ENCODE measurements at places on chromosomes 7 and 10.

- DNase-seq: no peak
Measured at GRCh38 chr7:92934096-92934495, 97.7 kb upstream of the CDK6 start.

DNA sequence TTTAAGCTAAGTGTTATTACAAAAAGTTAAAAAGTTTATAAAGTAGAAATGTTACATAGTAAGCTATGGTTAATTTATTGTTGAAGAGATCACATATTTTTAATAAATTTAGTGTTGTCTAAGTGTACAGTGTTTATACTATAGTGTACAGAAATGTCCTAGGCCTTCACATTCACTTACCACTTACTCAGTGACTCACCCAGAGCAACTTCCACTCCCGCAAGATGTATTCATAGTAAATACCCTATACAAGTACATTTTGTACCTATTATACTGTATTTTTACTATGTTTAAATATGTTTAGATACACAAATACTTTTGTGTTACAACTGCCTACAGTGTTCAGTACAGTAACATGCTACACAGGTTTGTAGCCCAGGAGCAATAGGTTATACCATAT, 69.2 kb downstream of the DNAJC1 start:
- DNase-seq: no peak

DNA sequence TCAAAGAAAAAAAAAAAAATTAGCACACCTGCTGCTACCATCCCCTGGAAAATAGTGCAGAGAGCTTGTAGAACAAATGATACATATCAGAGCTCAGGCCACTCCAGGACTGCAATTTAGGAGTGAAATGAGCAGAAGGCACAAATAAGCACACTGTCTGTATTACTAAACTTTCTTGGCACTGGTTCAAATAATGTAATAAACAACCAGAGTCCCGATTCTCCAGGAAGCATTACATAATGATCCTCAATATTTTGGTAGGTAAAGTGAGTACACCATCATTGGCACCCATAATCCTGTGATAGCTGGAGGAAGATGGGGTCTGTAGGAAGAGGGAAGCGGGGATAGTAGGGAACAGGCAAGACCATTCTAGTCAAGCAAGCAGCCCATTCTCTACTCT, 74.3 kb downstream of the SVOPL start:
- DNase-seq: no peak

- no peak for DNase-seq
Measured at GRCh38 chr10:35184527-35185171, 58.0 kb downstream of the CREM start.

DNA sequence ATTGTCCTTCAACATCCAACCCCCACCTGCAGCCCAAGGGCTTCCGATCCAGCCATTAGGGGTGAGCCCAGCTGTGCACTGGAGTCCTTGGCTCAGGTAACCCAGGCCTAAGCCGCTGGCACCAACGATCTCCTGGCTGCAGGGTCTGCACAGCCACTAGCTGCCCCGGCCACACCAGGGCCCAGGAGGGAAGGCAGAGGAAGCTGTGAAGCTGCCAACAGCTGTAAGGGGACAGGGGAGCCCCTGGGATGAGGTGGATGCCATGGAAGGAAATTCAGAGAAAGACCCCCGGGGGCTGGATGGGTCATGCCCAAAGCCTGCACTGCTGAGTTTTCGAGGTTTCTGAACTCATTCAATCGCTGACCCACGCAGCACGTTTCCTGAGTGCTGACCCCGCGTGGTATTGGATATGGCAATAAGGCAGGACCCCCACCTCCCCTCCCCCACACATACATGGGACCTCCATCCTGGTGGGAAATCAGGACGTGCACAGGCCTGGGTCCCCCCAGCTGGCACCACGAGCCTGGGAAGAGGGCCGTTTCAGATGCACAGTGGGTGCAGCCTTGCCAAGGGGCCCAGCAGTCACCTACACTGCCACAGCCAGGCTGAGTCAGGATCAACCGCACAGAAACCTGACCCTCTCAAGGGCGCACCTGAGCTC, 170.3 kb downstream of the DIP2C start:
- DNase-seq: no peak

DNA sequence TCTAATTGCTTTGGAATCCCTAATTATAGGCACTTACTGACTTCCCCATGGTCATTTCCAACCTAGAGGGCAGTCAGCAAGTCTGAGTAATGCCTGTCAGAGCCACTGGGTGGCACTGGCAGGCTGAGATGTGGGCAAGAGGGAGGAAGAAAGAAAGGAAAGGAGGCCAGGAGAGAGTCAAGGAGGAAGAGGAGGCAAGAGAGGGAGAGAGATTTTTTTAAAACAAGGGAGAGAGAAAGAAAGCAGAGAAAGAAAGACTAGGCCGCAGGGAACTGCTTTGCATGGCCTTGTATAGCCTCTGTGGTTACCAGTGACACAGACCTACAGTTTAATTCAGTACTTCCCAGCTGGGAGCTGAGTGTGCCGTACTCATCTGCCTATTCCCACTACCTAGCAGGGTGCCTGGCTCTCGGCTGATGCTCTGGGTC, 210.4 kb upstream of the ADO start:
- peak; percentile 51 for DNase-seq

- DNase-seq: no peak
Measured at GRCh38 chr10:16867990-16868389, 50.8 kb upstream of the RSU1 start.

GRCh38 chr10:124917428-124918190, 24.3 kb upstream of the ZRANB1 start:
- peak; percentile 21 for DNase-seq

DNA sequence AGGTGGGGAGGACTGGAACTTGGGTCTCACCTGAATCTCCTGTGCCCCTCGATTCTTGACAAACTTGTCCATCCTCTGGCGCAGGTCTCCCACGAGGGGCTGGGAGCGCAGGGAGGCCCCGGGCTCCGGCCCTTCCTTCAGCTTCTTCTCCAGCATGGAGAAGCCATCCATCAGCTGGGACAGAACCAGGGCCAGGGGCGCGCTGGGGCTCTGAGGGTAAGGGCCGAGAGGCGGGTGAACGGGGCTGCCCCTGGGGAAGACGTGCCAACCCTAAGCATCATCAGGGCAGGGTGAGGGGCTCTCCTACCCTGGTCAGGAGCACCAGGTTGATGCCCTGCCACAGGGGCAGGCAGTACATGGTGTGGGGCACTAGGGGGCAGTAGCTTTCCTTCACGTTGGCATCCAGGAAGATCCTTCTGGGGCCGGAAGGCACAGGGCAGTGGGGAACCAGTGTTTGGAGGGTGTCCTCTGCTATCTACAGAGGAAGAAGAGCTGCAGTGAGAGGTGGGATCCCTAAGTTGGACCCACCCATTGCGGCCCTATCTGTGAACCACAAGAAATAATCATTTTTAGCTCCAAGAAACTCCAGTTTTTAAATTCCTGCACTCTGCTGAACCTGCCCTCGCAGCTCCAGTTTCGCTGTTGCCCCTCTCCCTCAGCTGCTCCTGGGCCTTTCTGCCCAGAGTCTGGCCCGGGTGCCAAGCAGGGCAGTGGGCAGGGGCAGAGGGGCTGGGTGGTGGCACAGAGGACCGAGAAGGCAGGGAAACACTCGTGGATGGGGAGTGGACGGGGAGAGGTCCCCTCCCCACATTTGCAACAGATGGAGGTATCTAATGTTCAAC, 10.8 kb upstream of the PYROXD2 start:
- DNase-seq: no peak

DNA sequence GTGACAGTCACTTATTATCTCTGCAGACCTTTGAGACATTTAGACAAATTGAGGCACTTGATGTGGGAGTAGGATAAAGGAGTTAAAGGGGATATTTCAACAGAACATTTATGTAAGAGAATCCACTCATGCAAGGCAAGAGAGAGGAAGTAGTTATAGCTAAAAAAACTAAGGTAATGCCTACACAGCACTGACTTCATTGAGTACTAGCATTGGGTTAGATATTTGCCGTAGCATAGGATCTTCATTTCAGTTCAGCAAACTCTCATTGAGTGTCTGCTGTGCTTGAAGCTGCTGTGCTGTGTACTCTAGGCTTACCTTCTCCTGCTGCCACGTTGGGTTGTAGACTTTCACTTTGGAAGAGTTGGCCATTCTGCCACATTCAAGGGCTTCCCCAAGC, 10.5 kb upstream of the ENTPD1 start:
- DNase-seq: no peak

- no peak for DNase-seq
Measured at GRCh38 chr7:91247500-91247899, 16.7 kb upstream of the FZD1 start.

DNA sequence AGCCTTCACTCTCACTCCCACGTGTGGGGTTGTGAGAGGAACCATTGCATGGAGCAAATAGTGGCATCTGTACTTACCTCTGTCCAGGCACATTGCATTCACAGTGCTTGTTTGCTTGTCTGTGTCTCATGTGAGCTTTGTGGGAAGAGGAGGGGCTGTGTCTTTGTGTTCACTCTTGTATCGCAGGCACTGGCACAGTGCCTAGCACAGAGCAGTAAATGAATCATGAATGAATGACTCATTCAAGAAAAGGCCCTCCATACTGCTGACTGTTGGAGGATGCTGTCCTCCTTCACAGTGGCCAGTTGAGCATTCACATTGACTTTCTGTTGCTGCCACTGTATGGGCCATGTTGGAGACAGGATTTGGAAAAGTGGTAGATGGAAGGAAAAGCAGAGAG, 125.3 kb downstream of the SORCS3 start:
- no peak for DNase-seq

- DNase-seq: no peak
Measured at GRCh38 chr7:50714857-50715256, 67.8 kb downstream of the GRB10 start.

DNA sequence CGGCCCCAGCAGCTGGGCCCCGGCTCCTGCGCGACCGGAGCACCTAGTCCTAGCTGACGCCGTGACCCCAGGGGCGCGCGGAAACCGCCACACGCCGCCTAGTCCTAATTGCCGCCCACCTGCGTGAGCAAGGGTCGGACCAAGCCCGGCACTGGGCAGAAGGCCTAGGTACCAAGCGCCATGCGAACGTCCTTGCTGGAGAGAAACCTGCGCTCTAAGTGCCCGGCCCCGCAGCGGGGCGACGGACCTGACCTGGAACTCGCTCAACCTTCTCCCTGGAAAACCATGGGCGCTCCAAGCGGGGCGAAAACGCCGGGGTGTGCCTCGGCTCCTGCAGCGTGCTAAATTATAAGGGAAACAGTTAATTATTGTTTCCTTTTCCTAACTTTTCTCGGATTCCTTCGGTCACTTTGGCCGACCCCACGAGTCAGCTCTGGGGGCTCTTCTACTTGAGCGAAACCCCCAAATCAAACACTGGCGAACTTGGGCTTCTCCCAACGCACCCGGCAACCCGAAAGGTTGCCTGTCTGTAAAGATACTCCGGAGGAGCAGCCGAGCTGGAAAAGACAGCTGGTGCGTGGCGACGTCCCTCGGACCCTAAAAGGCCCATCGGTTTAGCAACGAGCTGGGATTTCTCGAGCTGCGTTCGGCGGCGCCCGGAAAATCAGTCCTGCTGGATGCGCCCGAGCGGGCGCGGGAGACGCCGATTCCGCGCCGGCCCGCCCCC, 5.3 kb upstream of the EBF3 start:
- no peak for DNase-seq

GRCh38 chr10:49612513-49613164, 1.2 kb upstream of the CHAT start:
- DNase-seq: no peak

DNA sequence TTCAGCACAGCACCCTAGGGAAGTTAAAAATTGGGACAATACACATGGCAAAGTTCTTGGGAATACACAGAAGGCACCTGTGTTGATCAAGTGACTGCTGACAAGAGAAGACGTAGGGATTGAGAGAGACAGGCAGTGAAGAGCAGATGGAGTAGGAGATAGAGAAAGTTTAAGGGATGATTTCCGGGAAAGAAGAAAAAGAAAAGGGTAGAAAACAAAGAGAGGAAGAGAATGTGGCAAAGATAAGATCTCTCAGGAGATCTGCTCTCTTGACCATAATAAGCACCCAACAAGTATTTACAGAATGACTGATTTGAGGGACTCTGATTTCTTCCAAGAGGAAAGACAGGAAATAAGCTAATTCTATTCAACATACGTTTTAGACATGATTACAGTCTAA, 15.1 kb upstream of the RALA start:
- DNase-seq: no peak

- no peak for DNase-seq
Measured at GRCh38 chr10:6396652-6397051, 183.4 kb downstream of the PRKCQ start.

GRCh38 chr10:106399112-106399511, 765.4 kb downstream of the SORCS1 start:
- DNase-seq: no peak

DNA sequence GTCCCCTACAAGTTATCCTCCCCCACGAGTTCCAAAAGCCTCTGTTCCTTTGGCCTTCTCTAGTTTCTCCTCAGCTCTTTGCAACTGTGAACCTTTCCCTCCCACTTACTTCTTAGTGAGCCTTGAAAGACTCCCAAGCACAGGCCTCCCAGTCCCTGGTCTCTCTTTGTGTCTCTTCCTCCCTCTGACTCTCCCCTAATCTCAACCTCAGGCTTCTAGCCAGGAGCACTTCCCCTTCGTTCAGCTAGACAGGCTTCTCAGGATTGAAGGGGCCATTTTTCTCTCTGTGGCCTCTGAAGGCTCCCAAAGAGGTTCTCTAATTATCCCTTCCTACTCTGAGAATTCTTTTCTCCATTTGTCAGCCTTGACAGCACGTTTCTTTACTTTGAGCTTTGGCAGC, 50.2 kb upstream of the PHYHIPL start:
- no peak for DNase-seq

DNA sequence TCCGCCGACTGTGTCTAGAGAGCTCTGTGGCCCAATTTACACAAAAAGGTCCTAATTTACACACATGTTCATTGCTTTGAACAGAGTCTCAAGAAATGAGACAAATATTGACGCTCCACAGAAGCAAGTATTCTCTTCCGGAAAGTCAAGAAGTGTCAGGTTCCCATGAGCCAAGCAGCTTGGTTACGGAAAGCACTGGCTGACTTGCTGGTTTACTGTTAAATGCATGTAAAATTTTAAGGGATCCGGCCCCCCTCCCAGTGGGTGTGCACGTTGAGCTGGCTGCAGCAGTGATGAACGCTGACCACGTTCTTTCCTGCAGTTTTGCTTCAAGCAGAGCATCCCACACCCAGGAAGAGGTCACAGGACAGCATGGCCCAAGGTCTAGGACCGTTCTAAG, 76.8 kb downstream of the DIP2C start:
- DNase-seq: no peak

- no peak for DNase-seq
Measured at GRCh38 chr7:12796397-12797127, 109.1 kb downstream of the ARL4A start.

- DNase-seq: no peak
Measured at GRCh38 chr7:94630855-94631254, 25.1 kb downstream of the SGCE start.

DNA sequence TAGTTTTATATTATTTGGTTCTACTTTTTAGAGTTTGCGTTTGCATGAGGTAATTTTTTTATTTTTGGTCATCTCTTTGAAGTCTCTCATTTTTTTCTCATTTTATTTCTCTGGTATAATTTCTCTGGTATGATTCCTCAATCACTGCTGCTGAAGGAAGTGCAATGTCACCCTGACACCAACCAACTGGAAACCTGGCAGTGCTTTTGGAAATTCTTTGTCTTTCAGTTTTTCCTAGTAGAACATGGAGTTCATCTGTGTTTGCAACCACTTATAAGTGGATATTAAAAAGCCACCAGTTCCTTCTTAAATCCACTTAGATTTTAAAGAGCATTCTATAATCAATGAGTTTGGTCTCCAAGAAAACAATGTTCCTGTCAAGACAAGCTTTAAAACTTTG, 291.8 kb downstream of the PRKG1 start:
- DNase-seq: no peak

Measured in COR-L47 (cell line).